Activated naive CD4-positive, alpha-beta T cell treated with anti-CD3 and anti-CD28 coated beads for 36 hours (primary cell): ENCODE measurements at places on chromosomes 13 and 19. TPM values are rescaled to one million over a fixed set of nuclear protein-coding genes. Genes with fewer than 3 reads are reported as not detected.
A peak's percentile ranks its signal among the peaks of the same experiment; 100 is the strongest.

DNA sequence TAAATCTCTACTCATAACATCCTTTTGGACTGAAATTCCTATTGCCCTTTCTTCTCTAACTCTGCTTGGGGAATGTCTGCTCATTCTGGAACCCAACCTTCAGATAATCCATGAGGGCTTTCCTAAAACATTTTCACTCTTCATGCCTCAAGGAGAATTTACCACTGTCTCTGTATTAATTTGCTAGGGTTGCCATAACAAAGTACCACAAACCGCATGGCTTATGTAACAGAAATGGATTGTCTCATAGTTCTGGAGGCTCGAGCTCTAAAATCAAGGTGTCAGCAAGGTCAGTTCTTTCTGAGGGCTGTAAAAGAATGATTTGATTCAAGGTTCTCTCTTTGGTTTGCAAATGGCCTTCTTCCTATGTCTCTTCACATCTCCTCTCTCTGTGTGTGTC lies 209.7 kb downstream of the LACC1 start:
- no peak for DNase-seq

DNA sequence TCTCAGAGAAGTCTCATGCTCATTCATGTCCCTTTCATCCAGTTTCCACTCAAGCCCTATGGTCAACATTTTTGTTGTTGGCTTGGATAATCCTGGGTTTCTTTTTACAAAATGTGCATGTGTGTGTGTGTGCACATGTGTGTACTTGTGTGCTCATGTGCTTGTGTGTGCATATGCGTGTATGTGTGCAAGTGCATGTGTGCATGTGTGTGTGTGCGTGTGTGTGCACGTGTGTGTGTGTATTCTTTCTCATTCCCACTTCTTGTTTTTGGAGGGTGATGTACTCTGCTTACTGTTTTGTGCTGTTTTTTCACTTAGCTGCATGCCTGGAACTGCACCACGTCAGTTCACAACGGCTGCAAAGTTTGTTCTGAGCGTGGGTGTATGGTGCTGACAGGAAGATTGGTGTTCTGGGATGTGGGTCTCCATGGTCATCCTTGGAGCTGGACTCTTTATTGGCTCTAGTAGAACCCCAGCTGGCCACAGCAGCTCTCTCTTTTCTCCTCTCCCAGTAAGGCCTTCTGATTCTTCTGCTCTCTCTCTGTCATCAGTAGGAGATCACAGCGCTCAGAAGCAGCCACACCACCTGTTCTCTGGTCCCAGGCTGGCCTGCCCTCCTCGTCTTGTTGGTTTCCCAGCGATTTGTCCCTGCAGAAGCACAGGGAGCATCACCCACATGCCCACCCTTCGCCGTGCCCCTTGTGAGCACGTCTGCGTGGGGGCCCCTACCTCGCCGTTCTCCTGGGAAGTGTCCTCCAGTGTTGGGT lies 60.8 kb downstream of the SOX1 start:
- DNase-seq: no peak

- DNase-seq: no peak
Measured at GRCh38 chr13:28984825-28985224, 164.7 kb downstream of the MTUS2 start.

- DNase-seq: no peak
Measured at GRCh38 chr13:19052180-19052579, 129.4 kb downstream of the TUBA3C start.

DNA sequence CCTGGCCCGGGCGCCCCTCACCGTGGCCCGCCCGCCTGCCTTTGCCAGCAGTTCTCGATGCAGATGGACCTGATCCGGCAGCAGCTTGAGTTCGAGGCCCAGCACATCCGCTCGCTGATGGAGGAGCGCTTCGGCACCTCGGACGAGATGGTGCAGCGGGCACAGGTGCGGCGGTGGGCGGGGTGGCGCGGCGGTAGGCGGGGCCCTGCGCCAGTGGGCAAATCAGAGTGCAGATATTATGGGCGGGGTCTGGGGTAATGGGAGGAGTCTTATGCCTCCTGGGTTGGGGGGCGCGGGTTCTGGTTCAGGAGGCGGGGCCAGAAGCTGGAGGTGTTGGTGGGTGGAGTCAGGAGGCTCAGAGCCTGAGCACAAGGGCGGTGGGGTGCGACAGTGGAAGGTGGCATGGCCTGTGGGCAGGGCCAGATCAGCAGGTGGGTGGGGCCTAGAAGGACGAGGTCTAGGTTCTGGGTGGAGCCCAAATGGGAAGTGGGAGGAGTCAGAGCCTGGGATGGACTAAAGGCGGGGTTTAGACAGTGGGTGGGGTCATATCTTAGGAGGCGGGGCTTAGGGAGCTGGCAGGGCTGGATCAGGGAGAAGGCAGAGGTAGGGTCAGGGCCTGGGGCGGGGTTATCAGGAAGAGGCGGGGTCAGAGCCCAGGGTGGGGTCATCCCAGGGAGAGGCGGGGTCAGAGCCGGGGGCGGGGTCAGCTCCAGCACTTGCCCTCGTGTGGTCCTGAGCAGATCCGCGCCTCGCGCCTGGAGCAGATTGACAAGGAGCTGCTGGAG lies 5.6 kb downstream of the APC2 start:
- DNase-seq: peak; percentile 72

GRCh38 chr19:43078311-43078710 lies 4.2 kb downstream of the PSG2 start:
- DNase-seq: no peak

DNA sequence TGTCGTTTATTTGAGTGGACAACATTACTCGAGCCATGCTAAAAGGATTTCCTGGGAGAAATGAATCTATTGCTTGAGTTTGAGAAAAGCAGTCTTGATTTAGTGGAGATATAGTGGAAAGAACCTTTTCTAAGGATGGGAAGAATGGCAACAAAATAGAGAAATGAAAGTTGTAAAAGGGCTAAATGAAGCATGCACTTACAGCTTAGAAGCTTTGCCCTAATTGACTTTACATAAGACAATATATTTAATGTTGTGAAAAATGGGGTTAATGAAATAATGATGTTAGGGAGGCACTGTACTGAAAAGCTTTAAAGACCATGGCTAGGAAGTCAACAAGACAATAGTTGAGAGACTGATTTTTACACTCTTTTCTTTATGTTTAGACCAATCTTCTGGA lies 35.4 kb downstream of the SLC10A2 start:
- no peak for DNase-seq

GRCh38 chr19:49677901-49678674 lies 1.0 kb downstream of the PRMT1 start:
- DNase-seq: peak; percentile 94

DNA sequence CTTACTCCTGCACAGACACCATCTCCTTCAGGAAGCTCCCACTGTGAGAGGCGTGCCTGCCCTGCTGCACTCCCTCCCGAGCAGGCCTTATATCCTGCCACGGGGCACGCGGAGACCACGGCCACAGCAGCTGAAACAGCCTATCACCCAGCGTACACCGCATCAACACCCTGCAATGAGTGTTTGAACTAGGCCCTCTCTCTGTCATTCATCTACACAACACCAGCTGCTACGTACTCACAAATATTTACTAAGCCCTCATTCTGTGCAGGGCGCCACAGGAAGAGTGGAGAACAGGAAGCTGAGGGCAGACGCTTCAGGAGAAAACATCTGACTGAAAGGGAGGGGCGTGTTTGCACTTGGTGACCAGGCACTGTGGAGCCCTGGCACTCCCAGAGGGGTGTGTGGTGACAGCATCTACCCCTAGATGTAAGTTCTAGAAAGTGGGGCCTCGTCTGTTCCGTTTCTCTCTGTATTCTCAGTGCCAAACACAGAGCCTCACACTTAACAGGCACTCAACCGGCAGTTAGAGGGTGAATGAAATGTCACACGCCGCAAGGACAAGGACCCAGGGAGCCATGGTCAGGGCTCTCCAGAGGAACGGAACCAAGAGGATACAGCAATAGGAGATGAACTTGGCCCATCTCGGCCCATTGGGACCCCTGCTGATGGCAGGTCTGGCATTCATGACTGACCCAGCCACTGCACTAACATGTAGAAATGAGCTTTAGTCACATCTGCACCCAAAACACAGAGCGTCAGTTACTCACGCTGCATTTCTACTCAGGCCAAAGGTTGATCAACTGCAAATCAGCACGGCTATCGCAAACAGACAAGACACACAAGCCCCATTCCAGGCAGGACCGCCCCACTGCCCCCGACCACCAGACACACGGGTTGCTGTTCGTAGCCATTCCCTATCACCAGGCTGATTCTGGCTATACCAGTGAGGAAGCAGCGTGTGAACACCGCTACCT lies 15.7 kb downstream of the RANBP3 start:
- peak; percentile 84 for DNase-seq

DNA sequence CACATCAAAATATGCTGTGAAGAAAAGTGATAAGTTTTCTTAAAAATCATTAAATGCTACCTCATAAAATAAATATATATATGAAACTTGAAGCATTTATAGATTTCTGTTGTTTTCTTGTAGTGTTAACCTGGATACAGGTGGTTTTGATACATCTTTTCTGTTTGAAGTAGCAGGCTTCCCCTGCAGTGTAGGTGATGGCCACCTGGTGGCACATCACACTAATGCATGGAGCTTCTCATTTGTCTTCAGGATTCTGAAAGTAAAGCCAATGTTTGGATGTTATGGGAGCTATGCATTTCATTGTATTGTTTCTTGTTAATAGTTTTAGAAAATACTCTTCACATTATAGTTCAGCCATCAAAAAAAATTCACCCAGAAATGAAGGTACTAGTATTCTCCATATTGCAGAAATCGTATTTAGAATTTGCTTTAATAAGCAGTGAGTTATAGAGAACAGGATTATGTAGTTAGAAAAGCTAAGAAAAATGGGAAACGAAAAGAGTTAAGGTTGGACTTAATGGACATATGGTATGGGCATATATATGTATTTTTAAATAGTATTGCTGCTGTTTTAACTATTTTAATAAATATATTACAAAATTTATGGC lies 18.7 kb downstream of the GPR180 start:
- peak; percentile 41 for DNase-seq

GRCh38 chr13:111177081-111177711 lies 62.1 kb downstream of the ARHGEF7 start:
- peak; percentile 68 for DNase-seq

GRCh38 chr19:35458731-35459391 lies 10.8 kb downstream of the FFAR2 start:
- DNase-seq: no peak

DNA sequence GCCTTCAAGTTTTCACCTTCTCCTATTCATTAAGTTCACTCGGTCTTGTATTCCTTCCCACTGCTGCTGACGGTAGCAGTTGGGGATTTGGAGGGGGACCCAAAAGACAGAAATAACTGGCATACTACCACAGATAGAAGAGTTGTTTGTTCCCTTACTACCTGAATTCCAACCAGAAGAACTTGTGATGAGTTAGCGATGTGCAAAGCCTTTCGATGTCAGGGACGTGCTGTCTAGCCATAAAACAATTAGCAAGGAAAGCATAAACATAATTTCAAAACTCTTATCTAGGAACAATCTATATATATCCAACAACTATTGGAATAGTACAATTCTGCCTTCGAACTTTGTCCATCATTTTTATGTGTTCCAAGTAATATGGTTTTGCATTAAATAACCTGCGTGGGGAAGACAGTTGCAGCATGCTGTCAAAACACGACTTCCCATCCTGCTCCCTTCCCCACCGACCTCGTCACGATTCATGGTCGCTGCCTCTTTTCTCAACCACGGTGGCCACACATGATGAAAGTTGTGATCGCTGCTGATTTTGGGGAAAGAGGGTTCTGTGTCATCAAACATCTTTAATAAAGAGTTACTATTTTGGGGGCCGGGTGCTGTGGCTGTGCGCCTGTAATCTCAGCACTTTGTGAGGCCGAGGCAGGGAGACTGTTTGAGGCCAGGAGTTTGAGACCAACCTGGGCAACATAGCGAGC lies 3.8 kb upstream of the SLC7A9 start:
- DNase-seq: peak; percentile 15

DNA sequence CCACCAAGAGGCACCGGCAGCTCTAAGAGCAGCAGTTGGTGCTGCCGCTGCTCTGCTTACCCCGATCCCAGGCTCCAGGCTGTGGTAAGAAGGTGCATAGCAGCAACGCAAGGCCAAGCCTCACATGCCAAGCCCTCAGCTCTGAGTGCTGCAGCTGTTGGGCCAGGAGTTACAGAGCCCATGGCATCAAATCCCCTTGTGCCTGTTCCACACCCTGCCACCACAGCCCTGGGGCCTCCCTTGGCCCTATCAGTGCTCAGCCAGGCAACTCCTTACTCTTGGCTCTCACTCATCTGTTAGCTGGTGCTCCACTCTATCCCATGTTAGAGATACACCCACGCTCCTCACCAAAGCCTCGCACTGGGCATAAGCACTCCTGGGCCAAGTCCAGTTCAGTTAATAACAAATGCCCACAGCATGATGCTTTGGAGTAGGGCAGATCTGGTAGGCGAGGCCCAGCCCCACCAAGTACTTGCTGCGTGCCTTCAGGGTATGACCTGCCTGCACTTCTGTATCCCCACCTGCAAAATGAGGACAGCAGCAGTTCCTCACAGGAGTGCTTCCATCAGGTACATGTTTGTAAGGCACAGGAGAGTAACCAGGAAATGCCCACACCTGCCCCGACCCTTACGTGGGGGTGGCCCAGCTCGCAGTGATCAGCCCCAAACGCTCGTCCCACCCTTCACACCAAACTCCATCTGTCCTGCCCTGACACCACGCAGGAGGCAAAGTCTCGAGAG lies 16.2 kb downstream of the AKAP8L start:
- DNase-seq: no peak

GRCh38 chr13:95275322-95276036 lies 25.8 kb downstream of the ABCC4 start:
- no peak for DNase-seq

DNA sequence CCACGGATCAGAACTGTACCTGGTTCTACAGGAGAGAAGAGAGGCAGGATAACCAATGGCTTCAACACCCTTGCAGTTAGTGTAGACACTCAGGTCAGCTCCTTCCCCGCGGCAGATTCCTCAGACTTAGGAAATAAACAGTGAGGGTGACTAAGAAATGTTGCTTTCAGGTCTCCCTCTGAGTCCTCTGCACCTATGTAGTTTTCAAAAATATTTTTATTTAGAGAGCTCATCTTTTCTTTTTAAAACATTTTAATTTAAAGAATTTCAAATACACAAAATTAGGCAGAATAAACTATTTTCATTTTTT lies 195.2 kb downstream of the KLF12 start:
- DNase-seq: no peak

The STOML3 gene
- not detected for total RNA-seq

The MCEMP1 gene
- total RNA-seq: not detected

The PPM1N gene
- total RNA-seq: 2.3 TPM

The CAB39L gene
- 3.8 TPM for total RNA-seq

The ZNF547 gene
- 0.84 TPM for total RNA-seq

The ZNF805 gene
- total RNA-seq: 6.5 TPM

The TMPRSS9 gene
- not detected for total RNA-seq
